Effector memory CD4-positive, alpha-beta T cell (primary cell): ENCODE measurements at places on chromosomes 7 and 10.

GRCh38 chr7:113119429-113119828 lies 1.1 kb upstream of the SMIM30 start:
- H3K4me3 ChIP-seq: no peak overlapping the region
- H3K27ac ChIP-seq: no peak overlapping the region
- H3K4me1 ChIP-seq: no peaks in the 10 kb centered on the region
- DNase-seq: no peak
- H3K36me3 ChIP-seq: no peaks in the 10 kb centered on the region
- H3K27me3 ChIP-seq: no peaks in the 10 kb centered on the region

DNA sequence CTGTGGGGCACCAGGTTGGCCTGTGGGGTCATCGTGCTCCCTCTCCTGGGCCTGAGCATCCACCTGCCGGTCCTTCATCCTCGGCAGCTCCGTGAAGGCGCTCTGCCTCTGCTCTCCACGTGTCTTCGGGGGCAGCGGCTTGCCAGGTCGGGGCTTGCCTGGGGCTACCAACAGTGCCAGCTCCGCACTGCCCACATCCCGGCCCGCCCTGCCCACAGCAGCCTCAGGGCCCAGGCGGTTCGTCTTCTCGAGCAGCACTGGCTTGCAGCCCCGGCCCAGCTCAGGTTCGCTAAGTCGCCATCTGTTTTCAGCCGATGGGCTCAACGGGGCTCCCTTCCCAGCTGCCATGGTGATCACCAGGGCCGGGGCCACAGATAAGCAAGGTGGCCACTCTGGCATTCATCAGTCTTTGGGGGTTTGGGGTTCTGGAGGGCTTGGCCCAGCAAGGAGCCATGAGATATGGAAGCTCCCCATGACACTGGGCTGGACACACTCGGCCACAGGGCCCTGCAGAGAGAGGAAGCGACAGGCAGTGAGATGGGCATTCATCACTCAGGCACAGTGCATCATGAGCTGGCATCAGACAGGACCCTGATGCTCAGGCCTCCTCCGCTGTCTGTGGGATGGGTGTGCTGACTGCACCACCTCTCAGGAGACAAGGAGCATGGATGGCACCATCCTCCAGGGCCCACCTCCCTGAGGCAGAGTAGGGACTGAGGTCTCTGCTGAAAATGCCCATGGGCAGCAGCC lies 15.5 kb downstream of the ZNF488 start:
- no peaks in the 10 kb centered on the region for H3K36me3 ChIP-seq
- DNase-seq: no peak
- no peak overlapping the region for H3K27ac ChIP-seq
- H3K4me1 ChIP-seq: peaks cover 4% of the 10 kb centered on the region
- no peaks in the 10 kb centered on the region for H3K27me3 ChIP-seq
- no peak overlapping the region for H3K4me3 ChIP-seq

DNA sequence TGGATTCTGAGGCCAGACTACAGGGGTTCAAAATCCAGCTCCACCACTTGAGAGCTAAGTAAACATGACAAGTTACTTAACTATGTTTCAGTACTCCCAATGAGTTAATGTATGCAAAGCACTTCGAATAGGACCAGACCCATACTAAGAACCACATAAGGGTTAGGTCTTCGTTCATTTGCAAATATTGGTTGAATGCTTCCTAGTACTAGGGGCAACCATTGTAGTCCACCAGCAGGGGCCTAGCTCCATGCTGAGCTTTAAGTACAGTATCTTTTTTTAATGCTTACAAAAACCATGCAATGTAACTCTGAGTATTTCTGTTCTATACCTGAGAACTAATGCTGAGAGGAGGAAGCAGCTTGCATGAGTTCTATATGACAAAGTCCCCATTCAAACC lies 80.4 kb upstream of the PDE1C start:
- no peaks in the 10 kb centered on the region for H3K4me1 ChIP-seq
- no peak overlapping the region for H3K4me3 ChIP-seq

- H3K27me3 ChIP-seq: no peaks in the 10 kb centered on the region
- H3K4me3 ChIP-seq: no peak overlapping the region
- no peaks in the 10 kb centered on the region for H3K36me3 ChIP-seq
- DNase-seq: no peak
- H3K27ac ChIP-seq: no peak overlapping the region
Measured at GRCh38 chr10:16195178-16195769, 241.5 kb upstream of the PTER start.

DNA sequence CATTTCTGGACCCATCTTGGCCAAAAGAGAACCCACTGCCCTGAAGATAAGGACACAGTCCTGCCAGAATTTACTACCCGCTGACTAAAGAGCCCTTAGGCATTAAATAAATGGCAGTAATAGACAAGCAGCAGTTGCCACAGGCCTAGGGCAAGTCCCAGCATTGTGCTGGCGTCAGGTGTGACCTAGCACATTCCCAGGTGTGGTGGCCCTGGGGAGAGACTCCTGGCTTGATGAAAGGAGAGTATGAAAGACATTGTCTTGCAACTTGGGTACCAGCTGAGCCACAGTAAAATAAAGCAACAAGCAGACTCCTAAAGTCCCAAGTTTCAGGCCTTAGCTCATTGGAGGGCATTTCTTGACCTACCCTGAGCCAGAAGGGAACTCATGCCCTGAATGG lies 715.7 kb upstream of the SORCS1 start:
- H3K27me3 ChIP-seq: no peaks in the 10 kb centered on the region
- no peak overlapping the region for H3K27ac ChIP-seq
- no peak for DNase-seq

DNA sequence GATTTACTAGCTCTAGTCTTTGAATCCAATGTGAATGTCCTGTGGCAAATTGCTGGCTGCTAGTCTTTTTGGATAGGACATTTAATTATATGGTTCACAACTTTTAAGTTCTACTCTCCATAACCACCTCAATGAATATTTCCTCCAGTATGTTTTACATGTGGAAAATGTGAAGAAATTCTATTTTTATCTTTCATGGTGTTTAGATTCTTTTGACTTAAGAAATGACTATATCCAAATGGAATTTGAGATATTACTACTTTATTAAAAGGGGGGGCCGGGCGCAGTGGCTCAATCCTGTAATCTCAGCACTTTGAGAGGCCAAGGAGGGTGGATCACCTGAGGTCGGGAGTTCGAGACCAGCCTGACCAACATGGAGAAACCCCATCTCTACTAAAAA lies 202.0 kb downstream of the ARL4A start:
- H3K4me3 ChIP-seq: no peak overlapping the region
- H3K27me3 ChIP-seq: no peaks in the 10 kb centered on the region
- H3K27ac ChIP-seq: no peak overlapping the region

DNA sequence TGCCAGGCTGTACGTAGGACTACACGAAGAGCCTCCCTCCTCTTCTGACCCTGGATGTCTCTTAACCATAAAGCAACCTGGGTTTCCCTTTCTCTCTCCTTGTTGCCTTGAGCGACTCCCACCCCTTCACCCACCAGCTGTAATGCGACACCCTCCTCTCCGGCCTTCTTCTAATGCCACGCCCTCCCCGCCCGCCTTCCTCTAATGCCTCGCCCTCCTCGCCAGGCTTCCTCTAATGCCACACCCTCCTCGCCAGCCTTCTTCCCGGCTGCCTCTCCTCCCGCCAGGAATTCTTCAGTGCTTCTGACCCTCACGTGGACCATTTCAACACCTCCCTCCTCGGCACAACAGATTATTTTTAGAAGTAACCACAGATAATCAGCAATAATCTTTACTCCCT lies 348.5 kb upstream of the SHH start:
- H3K27me3 ChIP-seq: no peaks in the 10 kb centered on the region
- no peak for DNase-seq
- H3K36me3 ChIP-seq: no peaks in the 10 kb centered on the region
- H3K4me1 ChIP-seq: no peaks in the 10 kb centered on the region
- no peak overlapping the region for H3K27ac ChIP-seq
- H3K4me3 ChIP-seq: no peak overlapping the region

DNA sequence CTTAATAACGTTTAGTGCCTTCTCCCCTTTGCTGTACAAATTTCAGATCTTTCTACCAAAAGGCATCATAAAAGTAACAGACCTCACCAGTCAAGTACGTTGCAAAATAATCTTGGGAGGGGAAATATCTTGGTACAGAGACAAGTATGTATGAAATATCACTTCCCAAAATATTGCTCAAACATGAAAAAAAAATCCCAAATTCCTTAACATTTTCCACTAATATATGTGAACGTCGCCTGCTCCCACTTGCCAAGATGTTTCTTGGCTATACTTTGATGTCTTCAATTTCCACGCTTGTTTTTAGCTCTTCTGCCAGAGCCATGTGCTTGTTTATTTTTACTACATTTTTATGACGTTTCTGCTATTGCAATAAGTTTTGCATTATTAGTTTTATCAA lies 223.5 kb downstream of the PLXNA4 start:
- no peak overlapping the region for H3K27ac ChIP-seq
- peaks cover 3% of the 10 kb centered on the region for H3K27me3 ChIP-seq
- no peak for DNase-seq
- H3K4me1 ChIP-seq: no peaks in the 10 kb centered on the region
- no peaks in the 10 kb centered on the region for H3K36me3 ChIP-seq
- H3K4me3 ChIP-seq: no peak overlapping the region

GRCh38 chr7:82017334-82017943 lies 247.6 kb upstream of the HGF start:
- no peak overlapping the region for H3K4me3 ChIP-seq
- no peaks in the 10 kb centered on the region for H3K4me1 ChIP-seq
- no peak overlapping the region for H3K27ac ChIP-seq
- no peaks in the 10 kb centered on the region for H3K36me3 ChIP-seq
- no peak for DNase-seq
